GOT3 (cell line): ENCODE measurements at places on chromosomes 6 and 20.

- no peak for DNase-seq
Measured at GRCh38 chr6:43743682-43744381, 26.2 kb upstream of the VEGFA start.

- DNase-seq = no peak
Measured at GRCh38 chr6:40399888-40400457, 187.2 kb downstream of the LRFN2 start.

DNA sequence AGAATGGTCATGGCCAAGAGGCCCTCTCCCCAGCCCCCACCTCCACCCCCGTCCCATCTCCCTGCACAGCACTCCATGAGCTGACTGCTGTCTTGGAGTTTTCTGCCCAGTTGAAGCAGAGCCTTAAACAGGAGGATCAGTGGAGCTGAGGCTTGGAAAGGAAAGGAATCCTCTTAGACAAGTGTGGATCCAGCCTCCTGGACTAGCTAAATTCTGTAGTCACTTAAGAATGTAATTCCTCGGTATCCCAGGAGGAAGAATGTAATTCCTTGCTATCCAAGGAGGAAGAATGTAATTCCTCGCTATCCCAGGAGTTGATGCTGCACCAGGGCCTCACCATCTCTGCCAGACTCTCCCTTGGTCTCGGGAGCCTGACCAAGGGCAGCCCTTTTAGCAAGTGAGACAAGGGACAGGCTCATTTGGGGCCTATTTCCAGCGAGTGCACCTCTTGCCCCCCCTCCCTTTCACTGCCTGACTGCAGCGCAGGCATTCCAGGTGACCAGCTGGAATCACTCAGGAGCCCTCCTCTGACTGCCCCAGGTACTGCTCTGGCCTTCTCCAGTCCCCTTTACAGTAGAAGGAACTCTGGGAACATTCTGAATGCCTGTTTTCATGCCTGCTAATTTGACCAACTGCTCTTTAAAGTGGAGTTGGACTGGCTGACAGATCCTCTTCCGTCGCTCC lies 76.2 kb downstream of the TCP11 start:
- no peak for DNase-seq

DNA sequence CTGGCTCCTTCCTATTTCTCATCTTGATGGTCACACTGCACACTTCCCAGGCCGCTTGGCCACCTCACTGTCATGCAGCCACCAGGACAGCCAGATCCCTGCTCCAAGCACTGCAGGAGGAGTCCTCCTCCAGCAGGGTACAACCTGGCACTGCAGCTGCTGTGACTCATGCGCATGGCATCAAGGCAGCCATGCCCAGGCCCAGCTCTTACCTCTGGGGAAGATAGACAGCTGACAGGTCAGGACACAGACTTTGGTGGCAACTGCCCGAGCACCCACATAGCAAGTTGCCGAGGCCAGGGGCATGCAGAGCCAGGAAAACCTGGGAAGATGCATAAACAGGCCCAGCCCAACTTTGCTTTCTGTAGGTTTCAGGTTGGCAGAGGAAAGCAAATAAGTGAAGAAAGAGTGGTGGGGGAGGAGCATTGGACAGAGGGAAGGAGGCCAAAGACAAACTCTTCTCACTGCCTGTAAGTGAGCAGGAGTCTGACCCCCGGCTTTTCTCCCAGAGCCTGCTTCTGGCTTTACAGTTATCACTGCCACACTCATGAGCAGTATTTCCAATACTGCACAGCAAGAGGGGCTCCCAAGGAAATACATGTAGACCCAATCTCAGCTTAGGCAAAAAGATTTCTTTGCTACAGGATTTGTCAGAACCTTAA lies 38.8 kb downstream of the SLC22A3 start:
- no peak for DNase-seq

DNA sequence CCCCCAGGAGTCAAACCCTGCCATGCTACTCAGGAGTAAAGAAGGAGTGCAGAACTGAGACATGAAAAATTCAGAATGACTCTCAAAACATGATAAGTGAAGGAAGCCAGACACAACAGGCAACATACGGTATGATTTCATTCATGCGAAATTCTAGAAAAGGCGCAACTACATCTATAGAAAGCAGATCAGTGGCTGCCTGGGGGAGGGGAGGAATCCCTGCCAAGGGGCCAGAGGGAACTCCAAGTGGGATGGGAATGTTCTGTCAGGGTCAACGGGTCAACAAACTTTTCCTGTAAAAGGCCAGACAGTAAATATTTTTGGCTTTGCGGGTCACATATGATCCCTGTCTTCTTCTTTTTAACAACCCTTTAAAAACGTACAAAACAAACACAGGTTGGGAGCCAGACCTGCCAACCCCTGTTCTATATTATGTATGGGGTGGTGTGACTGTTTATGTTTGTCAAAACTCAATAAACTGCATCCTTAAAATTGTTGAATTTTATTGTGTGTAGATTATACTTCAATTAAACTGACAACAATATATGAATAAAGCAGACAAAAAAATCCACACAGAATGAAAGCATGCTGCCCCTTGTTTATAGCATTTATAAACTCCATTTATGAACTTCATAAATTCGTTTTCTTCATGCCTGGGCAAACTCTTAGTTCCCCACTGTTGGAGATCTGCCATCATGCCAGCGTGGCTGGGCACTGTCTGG lies 56.6 kb upstream of the TRAF3IP2 start:
- DNase-seq = no peak

DNA sequence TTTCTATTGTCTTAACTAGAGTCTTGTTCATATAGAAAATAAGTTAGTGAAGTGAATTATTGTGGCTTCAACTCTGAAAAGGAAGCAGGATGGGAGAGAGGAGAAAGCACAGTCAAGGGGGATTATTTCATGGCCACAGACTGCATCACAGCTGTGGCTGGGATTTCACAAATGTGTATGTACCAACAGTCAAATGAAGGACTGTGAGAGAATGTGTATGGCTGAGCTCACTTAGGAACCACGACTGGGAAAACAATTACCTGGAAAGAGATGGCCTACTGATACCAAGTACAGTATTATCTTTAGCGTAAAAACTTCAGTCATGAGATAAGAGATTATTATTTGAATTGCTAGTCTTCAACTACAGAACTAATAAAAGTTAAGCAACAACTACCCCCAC lies 54.9 kb downstream of the SESN1 start:
- DNase-seq = no peak

DNA sequence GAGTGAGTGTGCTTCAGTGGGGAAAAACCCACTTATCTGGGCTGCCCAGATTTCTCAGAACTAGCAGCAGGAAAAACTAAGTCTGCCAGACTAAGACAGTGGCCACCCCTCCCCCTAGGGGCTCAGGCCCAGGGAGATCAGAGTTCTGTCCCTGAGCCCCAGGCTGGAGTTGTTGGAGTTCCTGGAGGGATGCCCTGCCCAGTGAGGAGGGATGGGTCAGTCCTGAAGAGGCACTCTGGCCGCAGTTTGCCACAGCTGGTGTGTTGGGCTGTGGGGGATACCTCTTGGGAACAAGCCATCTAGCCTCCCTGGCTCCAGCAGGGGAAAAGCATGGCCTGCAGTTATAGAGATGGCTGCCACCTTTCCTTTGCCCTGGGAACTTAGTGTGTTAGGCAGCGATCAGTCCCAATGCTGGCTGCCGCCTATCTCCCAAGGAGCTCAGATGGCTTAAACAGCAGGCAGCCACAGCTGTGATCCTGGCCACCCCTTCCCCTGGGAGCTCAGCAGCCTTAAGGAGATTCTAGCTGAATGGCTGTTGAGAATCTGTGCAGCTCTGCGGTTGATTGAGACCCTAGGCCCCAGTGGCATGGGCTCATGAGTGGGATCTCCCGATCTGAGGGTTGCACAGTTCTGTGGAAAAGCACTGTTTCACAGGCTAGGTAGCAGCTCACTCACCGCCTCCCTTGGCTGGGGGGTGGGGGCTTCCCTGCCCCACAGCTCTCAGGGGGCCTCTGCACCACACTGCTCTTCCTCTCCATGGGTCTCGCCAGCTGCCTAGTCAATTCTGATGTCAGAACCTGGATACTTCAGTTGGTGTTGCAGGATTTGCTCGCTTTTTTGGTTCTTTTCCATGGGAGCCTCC lies 13.2 kb downstream of the SIRPG start:
- no peak for DNase-seq

DNA sequence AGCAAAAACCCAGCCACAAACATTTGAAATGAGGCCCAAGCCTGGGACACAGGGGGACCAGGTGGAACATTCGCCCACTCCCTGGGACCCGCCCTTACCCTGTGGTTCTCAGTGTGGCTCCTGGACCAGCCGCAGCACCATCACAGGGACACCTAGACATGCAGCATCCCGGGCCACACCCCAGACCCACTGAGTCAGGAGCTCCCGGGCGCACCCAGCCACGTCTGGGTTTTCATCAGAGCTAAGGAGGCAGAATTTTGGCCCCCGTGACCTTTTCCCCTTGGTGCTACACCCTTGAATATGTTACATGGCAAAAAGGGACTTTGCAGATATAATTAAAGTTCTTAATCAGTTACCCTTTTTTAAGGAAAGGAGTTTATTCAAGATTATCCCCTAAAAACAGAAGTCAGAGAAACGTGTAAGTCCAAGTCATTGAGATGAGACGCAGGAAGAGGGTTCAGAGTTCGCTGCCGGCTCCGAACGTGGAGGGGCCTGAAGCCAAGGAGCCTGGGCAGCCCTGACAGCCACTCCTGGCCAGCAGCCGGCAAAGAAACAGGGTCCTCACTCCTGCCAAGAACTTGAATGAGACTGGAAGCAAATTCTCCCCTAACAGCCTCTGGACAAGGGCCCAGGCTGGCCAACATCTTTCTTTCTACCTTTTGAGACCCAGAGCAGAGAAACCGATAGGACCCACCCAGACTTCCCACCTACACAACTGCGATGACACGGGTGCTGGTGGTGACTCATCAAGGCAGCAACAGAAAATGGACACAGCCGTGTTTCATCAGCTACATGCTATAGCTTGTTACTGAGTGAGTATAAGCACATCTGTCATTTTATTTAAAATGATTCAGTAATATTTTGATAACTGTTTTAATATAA lies 25.3 kb downstream of the BFSP1 start:
- DNase-seq = no peak

GRCh38 chr20:48886194-48886593 lies 35.3 kb upstream of the ARFGEF2 start:
- DNase-seq = no peak

- DNase-seq = no peak
Measured at GRCh38 chr6:6998194-6998569, 109.6 kb upstream of the RREB1 start.

DNA sequence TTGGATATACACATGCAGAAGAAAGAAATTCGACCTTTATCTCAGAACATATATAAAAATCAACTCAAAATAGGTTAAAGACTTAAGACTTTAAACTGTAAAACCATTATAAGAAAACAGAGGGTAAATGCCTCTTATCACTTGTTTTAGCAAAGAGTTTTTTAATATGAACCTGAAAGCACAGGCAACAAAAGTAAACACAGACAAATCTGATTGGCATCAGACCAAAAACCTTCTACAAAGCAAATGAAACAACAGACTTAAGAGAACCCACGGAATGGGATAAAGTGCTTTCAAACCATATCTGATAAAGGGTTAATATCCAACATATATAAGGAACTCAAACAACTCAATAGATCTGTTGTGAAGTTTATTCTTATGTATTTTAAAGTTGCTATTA lies 309.9 kb upstream of the OPRM1 start:
- DNase-seq = no peak

- DNase-seq = no peak
Measured at GRCh38 chr6:53465732-53466131, 79.2 kb downstream of the GCLC start.

DNA sequence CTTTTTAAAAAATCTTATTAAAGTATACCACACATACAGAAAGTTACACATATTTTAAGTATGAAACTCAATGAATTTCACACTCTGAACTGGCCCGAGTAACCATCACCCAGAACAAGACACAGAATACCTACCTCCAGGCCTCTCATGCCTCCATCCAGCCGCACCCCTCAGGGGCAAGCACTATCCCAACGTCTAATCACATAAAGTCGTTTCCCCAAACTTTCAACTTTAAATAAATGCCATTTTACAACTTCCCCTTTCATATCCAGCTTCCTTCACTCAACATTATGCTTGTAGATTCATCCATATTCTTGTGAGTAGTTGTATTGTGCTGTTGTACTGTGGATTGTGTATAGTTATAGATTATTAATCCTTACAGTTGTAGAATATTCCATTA lies 539.1 kb downstream of the CD83 start:
- DNase-seq = no peak

- no peak for DNase-seq
Measured at GRCh38 chr6:165872311-165872710, 209.3 kb upstream of the PDE10A start.

DNA sequence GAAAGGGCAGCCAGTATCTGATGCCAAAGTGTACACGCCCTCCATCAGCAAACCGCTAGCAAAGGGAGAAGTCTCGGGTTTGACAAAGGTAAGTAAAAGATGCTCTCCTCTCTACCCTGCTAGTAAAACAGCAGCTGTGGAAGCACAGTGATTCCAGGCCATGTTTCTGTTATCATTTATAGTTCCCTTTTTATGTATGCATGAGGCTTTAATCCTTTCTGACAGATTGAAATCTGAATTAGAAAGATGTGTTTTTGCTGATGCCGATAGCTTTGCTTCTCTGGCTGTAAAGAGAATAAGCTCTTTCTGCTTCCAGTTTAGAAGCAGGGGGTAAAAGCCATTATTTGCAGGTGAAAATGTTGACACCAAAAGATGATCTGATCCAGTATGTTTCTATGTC lies 392.4 kb upstream of the SOX4 start:
- no peak for DNase-seq
